Hematopoietic multipotent progenitor cell treated with erythropoietin and hydrocortisone succinate and interleukin-3 and kit ligand, for 6 days (in vitro differentiated cells): ENCODE measurements at places on chromosomes 6 and 20.

DNA sequence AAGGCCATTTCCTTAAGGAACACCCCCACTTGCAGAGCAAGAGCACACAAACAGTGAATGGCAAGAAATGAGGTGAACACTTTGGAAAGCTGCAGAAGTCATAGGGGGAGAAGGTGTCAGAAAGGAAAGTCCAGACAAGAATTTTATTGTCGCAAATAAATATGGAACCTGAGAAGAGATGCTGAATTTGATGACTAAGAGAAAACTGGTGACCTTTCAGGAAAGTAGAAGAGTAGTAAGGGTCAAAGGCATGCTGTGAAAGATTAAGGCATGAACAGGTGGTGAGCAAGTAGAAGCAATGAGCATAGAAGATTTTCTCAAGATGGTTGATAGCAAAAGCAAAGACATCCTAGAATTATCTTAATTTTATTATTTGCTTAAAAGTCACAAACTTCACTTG lies 194.2 kb downstream of the KCNQ5 start:
- DNase-seq = no peak

GRCh38 chr6:169224185-169224695 lies 29.4 kb downstream of the THBS2 start:
- DNase-seq = no peak

GRCh38 chr20:58684291-58684690 lies 8.3 kb upstream of the NPEPL1 start:
- no peak for DNase-seq

DNA sequence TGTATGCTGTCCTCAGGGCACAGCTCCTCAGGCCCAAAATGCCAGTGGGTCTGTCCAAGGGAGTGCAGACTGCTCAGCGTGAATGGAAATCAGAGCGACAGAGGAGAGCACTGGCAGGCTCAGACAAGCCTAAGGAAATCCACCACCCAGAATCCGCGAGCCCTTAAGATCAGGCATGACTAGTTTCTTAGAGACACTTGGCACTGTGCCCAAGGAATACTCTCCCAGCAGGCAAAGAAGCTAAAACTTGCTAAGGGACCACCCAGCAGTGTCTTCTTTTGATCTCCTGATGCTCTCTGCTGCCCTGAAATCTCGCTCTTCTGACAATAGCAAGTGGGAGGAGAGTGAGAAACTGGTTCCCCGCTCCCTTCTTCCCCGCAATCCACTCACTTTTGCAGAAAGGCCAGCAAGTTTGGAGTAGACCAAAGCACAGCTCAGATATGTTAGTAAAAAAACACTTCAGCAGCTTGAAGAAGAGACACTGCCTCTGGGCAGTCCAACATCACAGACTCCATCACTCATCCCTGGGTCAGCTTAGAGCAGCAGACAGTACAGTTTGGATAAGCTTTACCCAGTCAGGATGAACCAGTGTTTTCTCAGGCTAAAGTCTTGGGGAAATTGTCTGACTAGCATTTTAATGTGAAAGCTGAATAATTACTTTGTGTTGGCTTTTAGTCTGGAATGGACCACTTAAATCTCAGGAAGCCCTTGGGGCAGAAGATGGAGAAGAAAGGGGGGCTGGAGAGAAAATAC lies 32.4 kb downstream of the TRAF3IP2 start:
- DNase-seq = peak; percentile 34

- DNase-seq = no peak
These were observed 64.8 kb downstream of the CARMIL1 start for GRCh38 chr6:25343984-25344383.
